ENCODE measurements at places on chromosomes 1 and 21.

GRCh38 chr1:78114034-78114956, 68.5 kb downstream of the GIPC2 start:
- DNase-seq, result peak; percentile 44

- no peak for DNase-seq
Measured at GRCh38 chr1:202586018-202586821, 124.0 kb downstream of the SYT2 start.

GRCh38 chr21:36297938-36298572, 21.9 kb upstream of the MORC3 start:
- DNase-seq, result no peak

- no peak for DNase-seq
Measured at GRCh38 chr1:185369786-185370185, 52.7 kb upstream of the IVNS1ABP start.

DNA sequence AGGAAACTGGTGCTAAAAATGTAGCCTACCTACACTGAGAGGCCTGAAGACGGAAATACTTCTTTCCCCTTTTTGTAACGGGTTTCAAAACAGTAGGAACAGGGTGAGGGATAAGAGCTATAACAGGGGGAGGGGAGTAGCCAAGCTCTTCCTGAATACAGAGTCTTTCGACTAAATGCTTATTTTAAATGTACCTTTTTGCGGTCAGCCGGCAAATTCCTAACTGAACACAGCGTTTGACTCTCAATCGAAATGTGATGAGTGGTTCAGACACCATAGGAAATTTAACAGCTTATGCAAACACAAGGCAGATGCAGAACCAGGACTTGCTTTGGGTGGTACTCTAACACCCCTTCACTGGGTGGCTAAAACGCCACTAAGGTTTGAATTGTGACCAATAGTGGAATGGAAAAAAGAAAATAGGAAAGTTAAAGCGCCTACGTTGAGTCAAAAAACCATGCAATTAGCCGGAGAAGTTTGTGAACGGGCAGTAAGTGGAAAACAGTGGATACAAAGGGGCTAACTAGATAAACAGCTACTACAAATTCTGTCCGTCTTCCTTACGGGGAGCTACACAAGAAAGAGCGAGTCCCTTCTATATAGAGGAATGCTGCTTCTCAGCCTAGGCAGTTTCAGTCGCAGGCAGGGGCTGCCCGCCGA, 1.7 kb downstream of the EGLN1 start:
- DNase-seq, result no peak

GRCh38 chr1:203450479-203451149, 25.0 kb upstream of the PRELP start:
- DNase-seq, result no peak

- DNase-seq, result no peak
Measured at GRCh38 chr1:229381234-229381633, 38.4 kb upstream of the CCSAP start.

- DNase-seq, result no peak
Measured at GRCh38 chr1:30523055-30524020, 200.0 kb downstream of the MATN1 start.

GRCh38 chr1:23843644-23844043, 18.4 kb upstream of the HMGCL start:
- no peak for DNase-seq

DNA sequence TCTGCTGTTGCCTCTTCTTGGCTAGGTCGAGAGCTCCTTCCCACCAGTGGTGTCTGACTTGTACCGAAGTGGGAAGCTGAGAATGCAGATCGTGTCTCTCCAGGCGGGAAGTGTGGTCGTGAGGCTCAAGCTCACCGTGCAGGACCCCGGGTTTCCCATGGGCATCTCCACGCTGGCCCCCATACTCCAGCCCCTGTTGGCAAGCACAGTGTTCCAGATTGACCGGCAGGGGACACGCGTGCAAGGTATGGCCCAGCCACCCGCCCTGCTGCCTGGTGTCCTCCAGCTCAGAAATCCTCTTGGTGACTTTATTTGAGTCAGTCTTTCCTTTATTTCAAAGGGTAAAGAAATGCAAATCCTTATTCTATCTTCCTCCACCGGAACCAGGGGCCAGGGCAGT, 32.7 kb downstream of the UMODL1 start:
- no peak for DNase-seq

DNA sequence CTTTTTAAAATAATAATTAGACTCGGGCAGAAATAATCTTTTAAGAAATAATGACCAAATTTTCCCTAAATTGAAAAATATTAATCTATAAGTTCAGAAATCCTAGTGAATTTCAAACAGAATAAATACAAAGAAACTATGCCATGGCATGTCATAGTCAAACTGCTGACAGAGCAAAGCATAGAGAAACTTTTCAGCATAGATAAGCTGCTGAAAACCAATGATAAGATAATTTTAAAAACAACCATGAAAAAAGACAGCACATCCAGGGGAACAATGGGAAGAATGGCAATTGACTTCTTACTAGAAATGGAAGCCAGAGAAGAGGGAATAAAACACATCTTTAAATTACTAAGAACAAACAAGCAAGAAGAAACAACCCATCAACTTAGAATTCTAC, 19.8 kb downstream of the CD1D start:
- no peak for DNase-seq

DNA sequence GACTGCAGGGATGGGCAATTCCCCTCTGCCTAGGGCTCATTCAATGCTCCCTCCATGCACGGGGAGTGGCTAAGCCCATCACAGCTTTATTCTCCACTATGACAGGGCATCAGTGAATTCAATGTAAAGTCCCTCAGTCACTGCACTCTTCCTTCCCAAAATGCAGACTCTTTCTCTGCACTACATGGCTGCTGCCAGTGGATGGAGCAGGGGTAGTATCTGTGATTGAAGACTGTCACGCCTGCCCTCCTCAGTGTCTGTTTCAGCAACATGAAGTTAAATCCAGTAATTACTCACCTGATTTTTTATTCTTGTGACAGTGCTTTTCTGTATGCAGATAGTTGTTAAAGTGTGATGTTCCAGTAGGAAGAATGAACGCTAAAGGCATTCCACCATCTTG, 1323.2 kb downstream of the AMY1C start:
- no peak for DNase-seq

DNA sequence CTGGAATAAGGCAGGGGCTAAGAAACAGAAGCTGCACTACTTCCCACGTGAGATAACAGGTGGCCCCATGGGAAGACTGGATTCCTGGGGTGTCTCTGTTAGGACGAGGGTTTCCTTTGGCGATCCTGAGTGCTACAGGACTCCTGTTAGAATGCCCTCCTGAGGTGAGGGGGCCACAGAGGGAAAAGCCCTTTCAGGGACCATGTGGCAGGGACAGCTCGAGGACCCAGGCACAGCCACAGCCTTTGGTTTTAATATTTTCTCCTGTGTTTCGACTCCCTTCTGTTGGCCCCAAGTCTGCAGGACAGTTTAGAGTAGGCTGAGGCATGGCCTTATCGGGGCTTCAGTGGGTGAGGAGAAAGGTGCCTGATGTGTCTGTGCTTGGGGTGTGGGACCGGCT, 12.6 kb downstream of the TTC39A start:
- no peak for DNase-seq

DNA sequence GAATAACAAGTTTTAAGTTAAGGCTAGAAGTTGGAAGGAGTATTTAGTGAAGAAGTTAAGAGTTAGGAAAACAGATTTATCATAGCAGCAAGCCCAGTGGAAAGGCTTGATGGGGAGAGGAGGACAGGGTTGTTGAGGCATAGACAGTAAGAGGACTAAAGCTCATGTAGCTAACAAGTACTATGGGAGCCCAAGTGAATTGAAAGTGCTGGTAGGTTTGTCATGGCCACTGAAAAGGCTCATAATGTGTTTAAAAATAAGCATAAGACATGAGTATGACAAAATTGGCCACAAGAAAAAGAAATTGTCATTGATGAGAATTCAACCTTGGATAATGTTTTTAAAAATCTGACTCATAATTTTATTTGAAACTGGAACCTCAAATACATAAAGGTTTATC, 49.2 kb upstream of the CRB1 start:
- no peak for DNase-seq

- no peak for DNase-seq
Measured at GRCh38 chr1:6975331-6976043, 190.2 kb downstream of the CAMTA1 start.

- no peak for DNase-seq
Measured at GRCh38 chr1:228976316-228976715, 241.0 kb downstream of the RHOU start.

DNA sequence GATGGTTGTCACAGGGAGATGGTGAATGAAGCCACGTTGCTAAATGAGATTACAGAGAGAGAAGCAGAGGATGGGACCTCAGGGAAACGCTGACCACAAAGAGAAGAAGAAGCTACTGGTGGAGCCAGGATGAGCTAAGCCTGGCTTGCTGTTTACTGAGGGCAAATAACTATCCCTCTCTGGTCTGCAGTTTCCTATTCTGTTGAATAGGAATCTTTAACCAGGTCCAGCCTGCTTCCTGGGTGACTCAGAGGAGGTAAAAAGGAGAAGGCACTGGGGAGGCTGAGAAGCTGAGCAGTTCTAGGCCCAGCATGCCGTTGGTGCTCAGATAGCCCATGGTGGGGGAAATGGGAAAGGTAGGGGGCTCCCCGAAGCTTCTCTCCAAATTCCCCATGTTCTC, 29.6 kb downstream of the DMBX1 start:
- DNase-seq, result no peak

DNA sequence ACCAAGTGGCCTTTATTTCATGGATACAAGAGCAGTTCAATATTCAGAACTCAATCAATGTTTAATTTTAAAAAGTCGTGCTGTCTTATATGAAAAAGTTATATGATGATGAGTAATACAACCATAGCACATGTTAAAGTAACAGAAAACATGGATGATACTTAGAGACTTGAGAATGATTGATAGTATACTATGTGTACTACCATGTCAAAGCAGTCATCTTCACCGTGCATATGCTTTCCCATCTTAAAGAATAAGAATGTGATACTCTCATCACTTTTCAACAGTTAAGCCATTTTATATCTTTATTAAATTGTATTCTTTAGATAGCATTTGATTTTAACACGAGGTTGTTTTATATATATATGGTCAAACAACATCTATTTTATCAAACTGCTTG, 535.9 kb upstream of the ADAMTS5 start:
- DNase-seq, result no peak

GRCh38 chr1:22627331-22627730, 9.1 kb upstream of the C1QA start:
- DNase-seq, result no peak

GRCh38 chr1:119222271-119222670, 81.8 kb upstream of the WARS2 start:
- no peak for DNase-seq

DNA sequence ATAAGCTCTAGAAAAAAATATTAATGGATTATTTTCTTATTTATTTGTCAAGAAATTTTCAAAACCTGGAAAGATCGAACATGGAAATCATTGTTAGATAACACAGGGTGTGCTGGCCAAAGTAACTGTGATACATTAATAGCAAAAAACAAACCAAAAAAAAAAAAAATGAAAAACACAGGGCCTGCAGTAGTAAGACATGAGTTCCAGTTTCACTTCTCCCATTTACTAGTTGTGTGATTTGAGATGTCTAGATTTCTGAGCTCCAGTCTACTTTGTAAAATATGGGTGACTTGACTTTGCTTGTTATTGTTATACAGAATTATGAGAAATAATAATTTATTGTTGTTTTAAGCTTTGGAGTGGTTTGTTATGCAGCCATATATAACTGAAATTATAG, 13.6 kb downstream of the FAM177B start:
- no peak for DNase-seq

GRCh38 chr1:115467790-115468189, 129.7 kb upstream of the NGF start:
- no peak for DNase-seq

GRCh38 chr1:14884614-14885175, 268.9 kb upstream of the TMEM51 start:
- no peak for DNase-seq

- DNase-seq, result no peak
Measured at GRCh38 chr1:96756789-96757188, 35.2 kb downstream of the PTBP2 start.

Measured in renal cortex interstitium (tissue), 15 donors.